NCI-H187 (cell line): ENCODE measurements at places on chromosomes 1 and 21.
A peak's percentile ranks its signal among the peaks of the same experiment; 100 is the strongest.

- no peak for DNase-seq
These were observed 59.5 kb downstream of the ACBD3 start for GRCh38 chr1:226126824-226127569.

DNA sequence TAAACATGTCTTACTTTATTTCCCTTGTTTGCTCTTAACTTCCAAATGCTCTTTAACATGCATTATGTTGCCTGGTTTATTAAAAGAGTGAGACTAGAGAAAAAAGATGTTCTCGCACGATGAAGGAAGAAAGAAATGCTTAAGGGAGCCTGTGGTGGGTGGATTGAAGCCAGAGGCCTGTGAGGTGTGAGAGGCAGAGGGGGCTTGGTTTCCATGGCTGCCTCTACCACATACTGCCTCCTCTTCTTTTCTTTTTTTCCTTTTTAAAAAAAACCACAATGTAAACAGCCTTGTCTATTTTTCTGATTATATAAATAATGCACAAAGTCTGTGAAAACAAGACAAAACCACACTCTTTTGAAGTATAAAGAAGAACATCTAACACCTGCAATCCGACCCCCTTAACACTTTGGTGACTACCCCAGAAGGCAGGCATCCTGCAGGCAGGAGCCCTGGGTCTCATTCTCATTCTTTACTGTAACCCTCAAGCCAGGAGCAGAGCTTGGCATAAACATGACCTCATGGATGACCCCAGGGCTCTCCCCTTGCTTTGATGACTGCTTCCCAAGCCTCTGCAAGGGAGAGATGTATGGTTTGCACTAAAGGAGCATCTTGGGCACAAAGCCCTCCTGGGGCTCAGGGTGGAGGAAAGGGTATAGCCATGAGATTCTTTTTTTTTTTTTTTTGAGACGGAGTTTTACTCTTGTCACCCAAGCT is 10.1 kb upstream of the PARP1 start:
- no peak for DNase-seq

GRCh38 chr1:88892357-88892877 is 1.1 kb upstream of the GTF2B start:
- DNase-seq = peak; percentile 24

- DNase-seq = no peak
These were observed 7.7 kb upstream of the MPZL1 start for GRCh38 chr1:167714098-167714438.

DNA sequence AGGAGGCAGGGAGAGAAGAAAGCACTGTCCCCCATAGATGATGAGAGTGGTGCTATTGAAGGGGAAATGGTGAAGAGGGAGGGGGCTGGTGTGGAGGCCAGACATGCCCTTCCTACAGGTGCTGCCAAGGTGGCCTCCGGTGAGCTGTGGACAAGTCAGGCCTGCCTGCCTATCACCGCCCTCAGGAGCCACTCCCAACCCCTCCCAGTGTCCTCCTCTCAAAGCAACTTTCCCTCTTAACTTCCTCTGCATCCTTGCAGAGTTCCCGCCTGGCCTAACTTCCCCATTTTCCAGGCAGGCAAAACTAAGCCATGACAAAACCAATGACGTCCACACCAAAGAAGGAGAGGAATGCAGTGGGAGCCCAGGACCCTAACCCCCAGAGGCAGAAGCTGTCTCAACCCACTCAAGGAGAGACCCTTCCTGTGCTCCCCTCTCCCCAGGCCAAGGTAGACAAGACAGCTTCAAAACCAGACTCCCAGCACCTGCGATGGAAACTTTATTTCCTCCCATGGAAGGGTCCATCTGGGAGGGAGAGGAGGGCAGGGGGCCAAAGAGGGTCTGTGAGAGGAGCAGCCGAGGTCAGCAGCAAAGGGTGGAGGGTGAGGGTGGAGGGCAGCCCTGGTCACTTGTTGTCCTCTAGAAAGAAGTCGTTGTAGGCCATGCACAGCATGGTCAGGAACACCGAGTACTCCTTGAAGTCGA is 1.0 kb upstream of the S100A6 start:
- no peak for DNase-seq

- DNase-seq = no peak
These were observed 1.0 kb downstream of the ZNF496 start for GRCh38 chr1:247330548-247331171.

DNA sequence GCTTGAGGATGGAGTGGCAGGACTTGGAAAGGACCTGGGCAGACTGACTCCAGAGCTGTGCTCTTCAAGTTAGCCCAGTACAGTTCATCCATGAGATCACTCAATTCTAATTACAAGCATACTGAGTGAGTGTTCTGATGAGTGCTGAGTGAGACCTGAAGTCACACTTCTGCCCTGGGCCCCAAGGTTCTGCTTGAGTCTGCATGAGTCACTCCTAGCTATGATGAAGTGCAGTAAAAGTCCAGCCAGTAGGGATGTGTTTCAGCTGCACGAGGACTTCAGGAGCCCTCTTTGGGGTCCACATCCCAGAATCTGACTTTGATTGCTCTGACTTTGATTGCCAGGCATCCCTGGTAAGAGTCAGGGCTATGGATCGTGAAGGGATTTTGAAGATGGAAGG is 35.8 kb downstream of the PLEKHA6 start:
- DNase-seq = no peak

- no peak for DNase-seq
These were observed 23.5 kb downstream of the NTPCR start for GRCh38 chr1:232973652-232974611.

- DNase-seq = no peak
These were observed 25.3 kb downstream of the KCND3 start for GRCh38 chr1:111963985-111964738.

GRCh38 chr1:118253053-118253915 is 68.3 kb upstream of the SPAG17 start:
- no peak for DNase-seq

DNA sequence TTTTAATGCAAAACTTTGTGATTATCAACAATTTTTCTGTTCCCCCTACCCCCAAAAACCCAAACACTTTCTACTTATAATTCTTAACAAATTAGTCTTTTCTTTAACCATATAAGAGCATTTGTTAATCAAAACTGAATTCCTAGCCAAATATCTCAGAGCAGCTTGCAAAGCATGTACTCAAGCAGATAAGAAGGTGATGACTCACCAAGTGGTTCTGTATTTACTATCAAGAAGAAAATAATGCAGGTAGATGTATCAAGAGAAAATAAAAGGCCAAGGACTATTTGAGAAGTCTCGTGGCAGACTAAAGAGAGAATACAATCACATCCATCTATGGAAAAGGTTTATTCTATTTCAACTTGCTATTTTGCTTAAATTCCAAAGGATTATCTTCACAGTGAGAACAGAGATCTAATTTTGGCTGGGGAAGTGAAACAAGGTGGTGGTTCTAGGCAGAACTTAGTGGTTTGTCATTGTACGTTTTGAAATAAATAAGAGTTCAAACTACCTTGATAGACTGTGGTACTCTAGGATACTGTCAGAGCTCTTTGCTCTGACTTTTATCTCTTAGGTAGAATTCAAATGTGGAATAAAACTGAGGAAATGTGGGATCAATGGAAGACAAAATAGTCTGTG is 94.7 kb upstream of the NRIP1 start:
- no peak for DNase-seq

- DNase-seq = peak; percentile 83
These were observed at the start of gene SV2A for GRCh38 chr1:149917571-149918144. TSS of gene SV2A (minus strand) at chr1:149917844. CDS start at chr1:149913840, 4,004 bp downstream.

DNA sequence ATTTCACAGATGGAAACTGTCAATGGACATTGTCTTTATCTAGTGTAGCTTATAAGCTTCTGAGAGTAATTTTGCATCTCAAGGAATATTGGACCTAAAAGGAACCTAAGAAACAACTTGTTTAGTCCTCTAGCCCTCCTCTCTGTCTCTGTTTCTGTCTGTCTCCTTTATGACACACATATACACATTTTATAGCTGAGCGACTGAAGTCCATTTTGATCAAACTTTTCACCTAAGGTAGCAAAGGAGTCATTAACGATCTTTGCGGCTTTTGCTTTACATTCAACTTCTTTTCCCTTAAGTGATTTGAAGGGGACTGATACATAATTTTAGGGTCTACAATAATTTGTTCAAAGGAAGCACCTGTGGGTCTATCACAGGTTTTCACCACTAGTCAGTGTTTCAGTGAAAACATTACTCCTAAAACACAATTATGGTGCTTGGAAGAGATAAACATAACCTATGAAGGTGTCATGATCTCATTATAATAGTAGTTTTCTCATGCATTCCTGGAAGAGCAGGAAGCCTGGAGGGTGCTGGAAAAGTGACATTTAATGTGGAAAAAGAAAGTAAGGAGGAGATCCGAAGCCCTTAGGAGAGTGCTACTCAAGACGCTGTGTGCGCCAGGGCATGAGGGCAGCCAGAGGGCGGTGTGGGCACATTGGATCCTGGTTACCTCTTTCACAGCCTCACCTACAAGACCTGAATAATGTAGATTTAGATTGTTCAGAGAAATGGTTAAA is 248.6 kb downstream of the DNM3 start:
- no peak for DNase-seq

GRCh38 chr1:178034676-178035075 is 59.2 kb upstream of the RASAL2 start:
- no peak for DNase-seq

DNA sequence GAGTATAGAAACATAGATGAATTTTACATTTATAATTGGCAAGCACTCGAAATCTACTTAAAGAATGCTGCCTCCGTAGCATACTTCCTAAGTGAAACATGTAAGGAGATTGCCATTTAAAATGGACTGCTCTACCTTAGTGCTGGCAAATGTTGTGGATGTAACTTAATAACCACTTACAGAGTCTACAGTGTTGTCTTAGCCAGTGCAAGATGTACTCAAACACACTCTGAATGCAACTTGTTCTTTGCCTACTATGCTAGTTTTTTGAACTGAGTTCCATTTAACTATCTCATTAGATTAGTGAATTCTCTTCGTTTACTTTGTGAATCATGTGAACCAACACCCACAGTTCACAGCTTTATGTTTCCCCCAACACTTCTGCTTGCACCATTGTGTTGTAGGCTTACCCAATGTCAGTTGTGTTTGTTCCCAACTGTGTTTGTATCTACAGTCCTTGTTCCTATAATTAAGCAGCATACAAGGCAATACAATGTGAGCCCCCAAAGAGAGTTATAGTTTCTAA is 345.5 kb upstream of the LYPLAL1 start:
- DNase-seq = no peak
